Activated T-helper 2 cell treated with anti-CD3 and anti-CD28 coated beads, Interferon-gamma antibody, Interleukin-2, Interleukin-4, amounts not matched to agents 10 μg/mL and 5 μg/mL and 100 μg/mL, durations not matched to agents 14 hours and 24 hours and 36 hours (primary cell): ENCODE measurements at places on chromosomes 12 and 14. TPM values are rescaled to one million over a fixed set of nuclear protein-coding genes. Genes with fewer than 3 reads are reported as not detected.

- no peaks in the 10 kb centered on the region for H3K27me3 ChIP-seq
- H3K36me3 ChIP-seq = no peaks in the 10 kb centered on the region
- peaks cover 15% of the 10 kb centered on the region for H3K4me1 ChIP-seq
- peak overlapping the region; percentile 58 for H3K4me3 ChIP-seq
- H3K27ac ChIP-seq = no peak overlapping the region
Measured at GRCh38 chr14:102523569-102524450, 14.2 kb upstream of the ANKRD9 start.

DNA sequence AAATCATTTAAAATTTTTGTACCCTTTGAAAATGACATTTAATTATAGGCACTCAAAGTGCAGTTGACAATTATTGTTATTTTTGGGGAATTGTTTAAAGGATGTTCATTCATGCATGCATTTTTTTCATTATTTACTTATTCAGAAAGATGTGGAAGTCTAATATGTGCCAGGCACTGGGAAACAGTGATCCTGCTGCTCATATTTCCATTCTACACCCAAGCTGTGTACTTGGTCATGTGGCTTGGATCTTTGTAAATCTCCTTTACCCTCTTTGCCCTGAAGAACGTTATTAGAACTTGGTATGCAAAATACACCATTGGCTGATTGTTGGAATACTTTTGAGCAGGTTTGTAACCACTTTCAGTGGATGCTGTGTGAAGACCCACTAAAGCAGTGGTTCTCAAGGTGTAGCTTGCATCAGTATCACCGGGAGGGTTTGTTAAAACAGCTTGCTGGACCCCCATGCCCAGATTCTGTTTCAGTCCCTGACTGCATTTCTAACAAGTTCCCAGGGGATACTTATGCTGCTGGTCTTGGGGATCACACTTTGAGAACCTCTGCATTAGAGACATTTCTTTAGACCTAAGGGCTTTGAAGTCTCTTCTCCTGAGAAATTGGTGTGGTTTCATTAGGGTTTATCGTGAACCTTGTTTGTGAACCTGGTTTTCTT is 47.5 kb downstream of the PRKCH start:
- DNase-seq = no peak
- H3K4me3 ChIP-seq = no peak overlapping the region
- peaks cover 44% of the 10 kb centered on the region for H3K36me3 ChIP-seq
- H3K27me3 ChIP-seq = no peaks in the 10 kb centered on the region
- peaks cover 46% of the 10 kb centered on the region for H3K4me1 ChIP-seq

DNA sequence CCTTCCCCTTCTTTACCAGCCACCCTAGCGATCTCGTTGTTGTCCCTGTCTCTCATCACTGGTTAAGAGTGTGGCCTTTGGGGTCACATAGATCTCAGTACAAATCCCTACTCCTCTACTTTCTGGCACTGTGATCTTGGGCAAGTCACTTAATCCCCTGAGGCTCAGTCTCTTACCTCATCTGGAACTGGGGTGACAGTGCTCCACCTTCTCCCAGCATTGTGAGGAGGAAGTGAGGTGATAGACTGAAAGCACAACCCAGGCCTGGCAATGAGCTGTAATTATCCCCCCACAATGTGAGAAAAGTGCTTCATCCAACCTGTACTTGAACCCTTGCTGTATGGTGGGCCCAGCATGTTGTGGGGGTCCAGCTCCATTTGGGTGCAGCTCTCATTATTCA is 48.0 kb downstream of the IRAK3 start:
- no peaks in the 10 kb centered on the region for H3K36me3 ChIP-seq
- H3K4me1 ChIP-seq = peaks cover 8% of the 10 kb centered on the region
- no peak overlapping the region for H3K27ac ChIP-seq
- H3K27me3 ChIP-seq = peaks cover 37% of the 10 kb centered on the region
- H3K4me3 ChIP-seq = peak overlapping the region; percentile 18
- DNase-seq = no peak

- no peak overlapping the region for H3K4me3 ChIP-seq
- no peaks in the 10 kb centered on the region for H3K27me3 ChIP-seq
- H3K4me1 ChIP-seq = no peaks in the 10 kb centered on the region
- H3K36me3 ChIP-seq = no peaks in the 10 kb centered on the region
- no peak overlapping the region for H3K27ac ChIP-seq
- no peak for DNase-seq
Measured at GRCh38 chr14:57918791-57919190, 52.9 kb upstream of the SLC35F4 start.

Gene SMOC1
- not detected in 2 replicates for total RNA-seq

Gene ALKBH1
- 14.6 and 15.3 TPM in 2 replicates for total RNA-seq
